ENCODE measurements at places on chromosomes 5 and 9.

GRCh38 chr5:86880785-86881492 lies 263.2 kb downstream of the COX7C start:
- DNase-seq, result peak; percentile 70

DNA sequence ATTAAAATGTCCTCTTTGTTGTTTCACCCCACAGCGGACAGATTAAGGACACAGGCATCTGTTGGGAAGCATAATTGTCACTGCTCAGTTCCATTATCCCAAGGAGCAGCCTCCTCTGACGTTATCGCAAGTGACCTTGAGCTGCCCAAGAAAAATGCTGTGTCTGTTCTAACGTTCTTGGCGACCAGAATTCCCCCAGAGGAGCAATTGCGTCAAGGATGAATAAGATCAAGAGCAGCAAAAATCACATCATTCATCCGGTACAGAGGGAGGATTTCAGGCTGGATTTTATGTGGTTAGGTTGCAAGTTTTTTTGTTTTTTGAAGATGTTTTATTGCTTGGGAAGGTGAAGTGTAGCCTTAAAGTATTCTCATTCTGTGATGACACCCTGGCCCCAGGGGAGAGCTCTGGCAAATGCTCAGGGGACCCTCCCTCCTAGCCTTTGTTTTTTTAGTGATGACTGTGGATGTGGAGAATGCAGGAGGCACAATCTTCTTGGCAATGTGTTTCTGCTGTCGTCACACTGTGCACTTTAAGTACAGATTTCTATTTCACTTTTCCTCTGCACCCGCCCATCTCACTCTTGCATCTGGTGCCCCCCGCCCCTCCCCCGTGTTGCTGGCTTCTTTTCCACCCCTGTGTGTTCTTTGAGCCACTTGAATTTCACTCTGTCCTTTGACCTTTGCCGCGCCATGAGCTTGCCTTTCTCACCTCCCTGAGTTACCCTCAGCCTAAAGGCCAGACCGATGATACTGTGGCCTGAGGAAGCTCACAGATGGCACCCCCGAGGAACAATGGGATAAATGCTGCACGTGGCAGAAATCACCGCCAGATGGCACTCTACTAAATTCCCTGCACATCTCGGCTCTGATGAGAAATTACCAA lies 308.5 kb downstream of the RAB3C start:
- DNase-seq, result no peak

DNA sequence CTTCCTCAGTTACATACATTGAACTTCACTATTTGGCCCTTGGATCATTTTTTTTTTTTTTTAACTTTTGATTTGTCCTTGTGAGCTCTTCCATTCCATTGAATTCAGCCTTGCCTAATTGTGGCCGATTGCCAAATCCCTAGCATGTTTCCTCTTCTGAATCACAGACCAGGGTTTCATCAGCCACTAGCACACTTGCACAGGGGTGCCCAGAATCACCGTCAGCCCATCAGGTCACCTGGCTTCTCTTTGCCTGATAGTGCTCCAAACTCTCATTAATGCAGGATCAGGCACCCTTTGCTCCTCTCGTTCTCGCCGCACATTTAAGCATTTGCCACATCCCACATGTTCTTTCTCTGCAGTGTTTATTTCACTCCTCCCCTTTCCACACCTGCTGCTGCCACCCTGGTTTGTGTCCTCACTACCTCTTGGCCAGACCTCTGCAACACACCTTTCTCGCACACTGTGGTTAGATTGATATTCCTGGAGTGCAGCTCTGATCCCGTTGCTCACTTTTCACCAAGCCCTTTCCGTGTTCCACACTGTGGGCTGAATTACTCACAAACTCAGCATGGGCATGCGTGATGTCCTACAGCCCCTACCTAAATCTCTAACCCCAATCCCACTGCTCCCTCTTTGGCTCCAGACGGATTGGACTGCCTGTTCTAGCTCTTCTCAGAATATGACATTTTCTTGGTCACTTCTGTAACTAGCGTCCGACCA lies 9.8 kb downstream of the PIK3R1 start:
- no peak for DNase-seq

GRCh38 chr9:92663951-92664350 lies 6.0 kb downstream of the IPPK start:
- no peak for DNase-seq

DNA sequence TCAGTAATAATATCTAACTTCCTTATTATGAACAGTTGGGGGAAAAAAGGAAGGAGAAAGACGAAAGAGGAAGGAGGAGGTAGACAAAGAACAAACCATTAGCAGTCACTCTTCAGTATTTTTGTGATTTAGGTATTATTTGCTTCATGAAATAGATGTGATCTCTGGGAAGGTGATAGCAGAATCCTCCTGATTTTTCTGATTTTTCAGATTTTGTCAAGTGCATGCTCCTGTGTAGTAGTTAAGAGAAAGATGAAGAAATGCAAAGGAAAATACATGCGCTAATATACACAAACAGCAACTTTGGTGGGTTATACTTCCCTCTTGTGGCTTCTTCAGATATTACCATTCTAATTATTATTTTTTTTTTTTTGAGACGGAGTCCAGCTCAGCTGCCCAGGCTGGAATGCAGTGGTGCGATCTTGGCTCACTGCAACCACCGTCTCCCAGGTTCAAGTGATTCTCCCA lies 31.6 kb downstream of the LMNB1 start:
- DNase-seq, result peak; percentile 43

DNA sequence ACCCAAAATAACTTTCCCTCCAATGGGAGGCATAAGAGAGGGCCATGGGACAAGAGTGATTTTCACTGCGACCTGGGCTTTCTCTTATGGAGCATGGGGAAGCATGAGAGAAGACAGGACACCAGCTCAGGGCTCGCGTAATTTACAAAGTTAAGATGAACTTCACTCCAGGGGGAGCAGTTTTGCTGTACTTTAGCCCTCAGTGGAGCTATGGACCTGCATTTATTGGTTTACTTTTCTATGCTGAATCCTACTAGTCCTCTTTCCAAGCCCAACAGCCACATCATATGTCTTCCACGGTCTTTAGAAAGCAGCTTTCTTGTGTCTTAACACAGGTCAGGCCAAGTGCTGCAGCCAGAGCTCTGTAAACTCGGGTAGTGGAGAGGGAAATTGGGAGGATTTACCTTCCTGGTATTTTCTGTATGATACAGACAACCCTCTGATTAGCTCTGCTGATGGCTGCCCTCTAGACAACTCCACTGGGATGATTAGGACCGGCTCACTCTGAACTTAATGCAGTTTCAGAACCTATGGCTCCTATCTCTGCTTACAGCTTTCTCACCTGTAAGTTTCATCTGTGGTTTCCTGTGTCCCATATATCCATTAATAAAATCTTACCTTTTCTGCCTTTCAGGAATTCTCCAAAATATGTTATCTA lies 581.0 kb upstream of the RORB start:
- no peak for DNase-seq

DNA sequence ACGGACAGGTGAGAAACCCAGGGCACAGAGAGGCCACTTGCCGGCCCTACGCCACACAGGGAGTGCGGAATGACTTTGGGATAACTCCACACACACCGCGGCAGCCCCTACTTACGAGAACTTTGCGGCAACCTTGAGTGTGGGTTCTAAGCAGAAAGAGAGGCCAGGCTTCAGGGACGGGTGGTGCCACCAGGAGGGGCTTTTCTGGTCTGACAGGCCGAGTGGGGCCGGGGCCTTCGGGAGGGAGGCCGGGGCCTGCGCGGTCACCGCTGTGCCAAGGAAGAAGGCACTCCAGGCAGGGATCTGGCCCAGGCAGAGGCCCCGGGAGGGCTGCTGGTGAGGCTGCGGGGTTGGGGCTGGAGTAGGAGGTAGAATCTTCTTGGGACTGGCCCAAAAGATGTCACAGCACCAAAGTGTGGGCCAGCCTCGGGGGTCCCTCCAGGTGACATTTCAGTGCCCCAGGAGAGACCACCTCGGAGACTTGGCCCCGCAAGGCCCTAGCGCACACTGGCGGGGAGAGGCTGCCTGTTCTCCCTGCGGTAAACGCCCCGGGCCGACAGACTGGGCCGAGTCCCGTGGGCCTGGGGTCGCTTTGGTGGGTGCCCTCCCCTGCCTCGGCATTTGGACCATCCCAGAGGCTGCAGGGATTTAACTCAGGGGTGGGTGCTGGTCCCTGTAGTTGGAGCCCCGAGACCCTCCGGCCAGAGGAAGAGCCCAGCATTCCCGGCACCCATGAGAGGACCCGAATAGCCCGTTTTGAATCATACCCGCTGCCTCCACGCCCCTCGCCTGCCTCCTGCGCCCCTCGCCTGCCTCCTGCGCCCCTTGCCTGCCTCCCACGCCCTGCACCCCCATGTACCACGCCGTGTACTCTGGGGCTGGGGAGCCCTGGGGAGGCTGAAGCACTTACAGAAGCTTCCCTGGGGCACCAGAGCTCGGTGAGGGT lies 9.0 kb upstream of the RNU6ATAC start:
- DNase-seq, result no peak

DNA sequence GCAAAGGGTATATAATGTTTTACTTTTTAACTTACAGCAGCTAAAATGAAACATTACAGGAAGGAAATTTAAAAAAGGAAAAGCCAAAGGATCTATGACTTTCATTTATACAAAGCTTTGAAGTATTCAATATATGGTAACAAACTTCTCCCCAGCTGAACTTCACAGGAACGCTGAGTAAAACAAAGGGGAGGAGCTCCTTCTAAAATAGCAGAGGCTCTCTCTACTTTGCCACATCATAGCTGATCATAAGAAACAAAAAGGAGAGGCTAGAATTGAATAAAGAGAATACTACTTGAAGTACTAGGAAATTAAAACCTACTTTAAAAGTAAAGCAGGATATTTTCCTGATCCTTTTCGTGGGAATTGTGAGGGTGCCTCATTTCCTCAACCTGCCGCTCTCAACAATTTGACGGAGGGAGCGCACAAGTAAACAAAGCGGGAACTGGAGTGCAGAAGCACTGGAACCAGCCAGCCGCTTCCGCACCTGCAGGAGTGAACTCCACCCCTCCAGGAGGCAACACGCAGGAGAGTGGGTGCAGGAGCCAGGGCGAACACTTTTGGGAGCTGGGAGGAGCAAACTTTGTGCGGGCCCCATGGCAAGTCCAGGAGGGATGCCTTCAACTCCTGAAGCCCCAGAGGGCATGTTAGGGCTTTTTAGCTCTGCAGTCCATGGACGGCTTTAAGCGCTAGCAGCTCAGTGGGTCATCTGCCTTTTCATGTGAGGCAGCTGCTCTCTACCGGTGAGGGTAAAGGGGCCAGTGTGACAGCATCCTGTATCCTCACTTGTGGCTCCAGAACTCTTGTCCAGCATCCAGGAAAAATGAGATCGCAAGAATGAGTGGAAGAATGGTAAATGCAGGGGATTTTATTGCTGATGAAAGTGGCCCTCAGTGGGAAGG lies 757.4 kb downstream of the PTPRD start:
- no peak for DNase-seq

GRCh38 chr5:109759306-109759705 lies 69.6 kb downstream of the MAN2A1 start:
- DNase-seq, result no peak

DNA sequence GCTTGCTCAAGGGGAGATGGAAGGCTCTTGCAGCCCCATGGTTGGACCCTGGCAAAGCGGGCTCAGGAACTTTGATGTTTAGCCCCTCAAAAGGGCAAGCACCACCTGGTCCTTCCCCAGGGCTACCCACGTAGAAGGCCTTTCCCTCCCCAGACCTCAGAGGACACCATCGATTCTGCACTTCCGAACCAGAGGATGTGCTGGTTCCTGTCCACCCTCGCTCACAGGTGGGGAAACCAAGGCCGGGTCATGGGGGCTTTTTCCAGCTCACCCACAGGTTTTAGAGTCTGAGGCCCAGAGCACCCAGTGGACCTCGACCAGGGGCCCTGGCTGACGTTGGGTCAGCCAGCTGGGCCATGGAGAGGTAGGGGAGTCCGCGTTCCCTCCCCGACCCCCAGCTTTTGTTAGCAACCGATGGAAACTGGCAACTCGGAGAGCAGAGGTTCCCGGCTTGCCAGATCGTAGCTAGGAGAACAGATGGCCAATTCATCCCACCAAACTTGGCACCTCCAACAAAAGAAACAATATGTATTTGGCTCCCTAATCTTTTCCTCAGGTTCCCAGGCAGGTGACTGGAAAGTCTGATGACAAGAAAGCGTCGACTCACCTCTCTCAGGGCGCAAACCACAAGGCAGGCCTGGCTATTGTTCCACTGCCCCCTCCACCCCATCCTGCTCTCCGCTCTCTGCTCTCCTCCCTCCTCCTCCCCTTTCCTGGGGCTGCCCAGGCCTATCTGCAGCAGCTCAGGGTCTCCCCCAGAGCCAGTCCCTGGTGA lies 167.6 kb upstream of the SMIM23 start:
- no peak for DNase-seq

DNA sequence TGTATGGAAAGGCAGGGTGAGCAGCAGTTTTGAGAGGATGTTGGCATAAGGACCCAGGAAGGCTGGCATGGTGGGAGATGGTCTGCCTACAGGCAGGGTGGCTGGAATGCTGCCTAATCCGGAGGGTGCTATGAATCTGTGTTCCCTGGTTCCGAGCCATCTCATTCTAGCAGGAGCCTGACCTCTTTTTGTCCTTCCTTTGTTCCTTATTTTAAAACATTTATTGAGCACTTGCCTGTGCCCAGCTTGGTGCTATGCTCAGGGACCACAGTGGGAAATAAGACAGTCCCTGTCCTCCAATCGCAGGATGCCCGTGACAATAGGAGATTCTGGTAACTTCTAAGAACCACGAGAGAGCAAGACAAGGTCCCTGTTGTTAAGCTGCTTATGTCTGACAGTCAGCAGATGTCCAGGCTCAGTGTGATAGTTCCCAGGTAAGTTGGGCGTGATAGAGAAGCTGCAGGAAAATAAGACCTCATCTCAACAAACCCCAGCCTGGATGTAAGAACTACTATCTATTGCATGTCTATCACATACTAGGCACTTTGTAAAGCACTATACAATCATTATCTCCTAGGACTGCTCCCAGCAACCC lies 9.1 kb upstream of the ZBTB34 start:
- no peak for DNase-seq

All from SIG-M5 (cell line).